ENCODE measurements at places on chromosomes 12 and 14. TPM values are rescaled to one million over a fixed set of nuclear protein-coding genes. Genes with fewer than 3 reads are reported as not detected.

RNU4-1 gene
- under 0.01 TPM for total RNA-seq

SETD1B gene
- total RNA-seq = 3.4 TPM

ATP5F1B gene
- total RNA-seq = 154 TPM

TSHR gene
- 13.0 TPM for total RNA-seq

AICDA gene
- total RNA-seq = 0.96 TPM

CAPZA3 gene
- 0.72 TPM for total RNA-seq

SLC10A1 gene
- 2.4 TPM for total RNA-seq

TRIM9 gene
- 30.8 TPM for total RNA-seq

INHBC gene
- total RNA-seq = not detected

PIP4P1 gene
- 6.5 TPM for total RNA-seq

SRRM4 gene
- total RNA-seq = 0.96 TPM

SMIM41 gene
- total RNA-seq = not detected

LARP4 gene
- 48.2 TPM for total RNA-seq
